Activated effector memory CD4-positive, alpha-beta T cell treated with anti-CD3 and anti-CD28 coated beads, Interleukin-2, amount 50 U/mL, for 16 hours (primary cell): ENCODE measurements at places on chromosomes 1 and 21.

GRCh38 chr21:44933918-44934260 is 5.9 kb upstream of the SLX9 start:
- no peak for DNase-seq

GRCh38 chr1:181801617-181802016 is 259.9 kb downstream of the ZNF648 start:
- DNase-seq, result no peak

DNA sequence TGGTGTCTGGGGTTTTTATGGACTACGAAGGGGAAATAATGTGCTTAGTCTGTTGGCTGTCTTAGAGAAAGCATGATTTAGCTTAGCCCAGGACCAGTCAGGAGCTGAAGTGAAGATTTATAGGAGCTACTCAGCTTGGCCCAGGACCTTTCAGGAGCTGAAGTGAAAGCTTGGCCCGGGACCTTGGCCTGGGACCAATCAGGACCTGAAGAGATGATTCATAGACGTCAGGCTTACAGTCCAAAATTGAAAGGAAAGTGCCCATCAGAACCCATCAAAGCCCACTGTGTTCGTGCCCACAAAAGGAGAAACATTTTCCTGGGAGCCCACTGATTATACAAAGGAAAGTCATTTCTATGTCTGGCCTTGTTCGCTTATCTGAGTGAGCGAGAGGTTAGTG is 35.6 kb downstream of the MSTO1 start:
- no peak for DNase-seq

DNA sequence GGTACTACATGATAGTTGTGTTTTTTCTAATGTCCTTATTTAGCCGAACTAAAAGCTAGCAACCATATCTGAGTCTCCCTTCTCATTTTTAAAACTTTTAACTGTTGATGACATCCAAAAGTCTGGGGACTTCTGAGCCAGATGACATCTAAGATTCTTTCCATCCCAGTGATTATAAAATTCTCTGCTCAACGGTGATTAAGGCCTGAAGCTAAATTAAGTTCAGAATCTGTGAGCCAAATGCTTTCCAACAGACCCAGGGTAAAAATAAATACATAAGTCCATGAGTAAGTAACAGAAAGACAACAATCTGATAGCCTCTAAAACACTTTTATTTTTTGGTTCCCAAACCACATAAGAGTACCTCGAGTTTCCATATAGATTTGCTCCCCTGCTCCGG is 13.1 kb upstream of the PTP4A2 start:
- DNase-seq, result no peak

DNA sequence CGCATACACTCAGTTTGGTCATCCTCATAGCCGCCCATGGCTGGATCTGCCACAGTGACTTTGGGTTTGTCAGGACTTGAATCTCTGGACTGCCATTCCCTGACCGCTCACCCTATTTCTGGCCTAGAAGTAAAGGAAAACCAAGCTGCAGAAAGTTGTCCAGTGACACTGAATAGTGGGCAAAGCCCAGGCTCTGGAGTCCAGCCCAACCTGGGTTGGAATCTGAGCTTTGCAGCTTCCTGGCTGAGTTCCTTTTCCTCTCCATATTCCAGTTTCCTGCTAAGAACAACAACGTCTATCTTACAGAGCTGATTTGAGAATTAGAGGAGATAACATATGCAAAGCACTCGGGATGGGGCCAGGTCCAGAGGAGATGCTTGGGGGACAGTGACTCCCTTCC is 15.6 kb upstream of the EIF4G3 start:
- DNase-seq, result no peak

DNA sequence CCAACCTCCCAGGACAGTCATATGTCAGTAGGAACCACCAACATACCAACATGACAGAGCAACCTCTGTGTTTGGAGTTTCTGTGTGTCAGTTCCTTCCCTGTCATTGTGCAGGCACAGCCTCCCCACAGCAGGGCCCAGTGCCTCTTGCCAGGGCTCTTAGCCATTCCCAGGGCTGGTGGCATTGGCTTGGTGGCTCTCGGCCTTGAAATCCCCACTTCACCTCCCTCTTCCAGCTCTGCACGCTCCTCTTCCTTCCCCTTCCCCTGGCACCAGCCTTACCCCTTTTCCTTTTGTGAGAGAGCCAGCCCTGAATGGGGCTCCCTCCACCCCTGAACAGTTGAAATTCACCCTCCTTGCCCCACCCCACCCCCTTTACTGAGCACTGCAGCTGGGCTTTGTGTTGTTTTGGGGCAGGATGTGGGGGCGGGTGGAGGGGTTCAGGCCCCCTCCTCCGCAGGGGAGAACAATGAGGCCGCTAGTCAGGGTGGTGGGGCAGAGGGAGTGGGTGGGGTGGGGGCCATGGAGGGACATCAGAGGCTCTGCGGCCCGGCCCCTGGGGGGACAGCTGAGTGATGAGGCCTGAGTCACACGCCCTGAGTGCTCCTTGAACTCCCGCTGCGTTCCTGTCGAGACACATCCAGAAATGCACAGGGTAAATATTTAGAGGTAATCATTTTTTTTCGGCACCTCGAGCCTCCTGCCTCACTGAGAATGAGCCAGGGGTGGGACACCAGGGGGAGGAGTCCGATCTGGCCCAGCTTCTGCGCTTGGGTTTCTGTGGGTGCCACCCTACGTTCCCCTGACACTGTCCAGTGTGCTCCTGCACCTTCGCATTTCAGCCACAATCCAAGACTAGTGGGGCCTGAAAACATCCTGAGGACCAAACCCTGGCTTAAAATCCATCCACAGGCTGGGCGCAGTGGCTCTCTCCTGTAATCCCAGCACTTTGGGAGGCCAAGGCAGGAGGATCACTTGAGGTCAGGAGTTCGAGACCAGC is 28.6 kb downstream of the LGR6 start:
- no peak for DNase-seq

DNA sequence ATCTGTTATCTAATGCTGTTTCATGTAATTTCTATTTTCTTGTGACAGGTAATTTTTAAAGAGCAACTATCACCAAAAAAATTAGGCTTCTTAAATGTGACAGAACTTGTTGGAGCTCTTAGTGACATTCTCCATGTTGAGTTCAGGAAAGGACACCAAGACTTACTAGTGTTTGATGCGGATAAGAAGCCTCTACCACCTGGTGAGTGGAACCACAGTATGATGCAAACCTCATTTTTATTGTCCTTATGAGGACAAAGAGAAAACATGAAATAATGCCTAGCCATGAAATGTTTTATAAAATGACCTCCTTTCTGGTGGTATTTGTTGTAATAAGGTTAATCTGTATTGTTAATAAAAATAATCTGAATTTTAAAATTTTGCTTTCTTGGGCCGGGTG is 39.1 kb downstream of the TDRD5 start:
- DNase-seq, result no peak

DNA sequence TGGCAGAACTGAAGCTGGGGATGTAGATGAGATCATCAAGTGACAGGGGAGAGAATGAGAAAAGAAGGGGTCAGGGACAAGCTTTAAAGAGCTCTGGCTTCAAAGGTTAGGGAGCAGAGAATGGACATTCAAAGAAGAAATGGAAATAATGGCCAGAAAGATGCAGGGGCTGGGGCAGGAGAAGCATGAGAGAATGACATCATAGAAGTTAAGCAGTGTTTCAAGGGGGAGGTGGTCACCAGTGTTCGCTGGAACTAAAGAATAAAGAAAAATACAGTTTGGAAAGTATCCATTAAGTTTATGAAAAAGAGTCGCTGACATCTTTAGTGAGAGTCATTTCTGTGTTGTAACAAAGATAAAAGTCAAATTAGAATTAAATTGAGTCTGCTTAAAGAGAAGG is 44.3 kb downstream of the TARBP1 start:
- DNase-seq, result no peak

DNA sequence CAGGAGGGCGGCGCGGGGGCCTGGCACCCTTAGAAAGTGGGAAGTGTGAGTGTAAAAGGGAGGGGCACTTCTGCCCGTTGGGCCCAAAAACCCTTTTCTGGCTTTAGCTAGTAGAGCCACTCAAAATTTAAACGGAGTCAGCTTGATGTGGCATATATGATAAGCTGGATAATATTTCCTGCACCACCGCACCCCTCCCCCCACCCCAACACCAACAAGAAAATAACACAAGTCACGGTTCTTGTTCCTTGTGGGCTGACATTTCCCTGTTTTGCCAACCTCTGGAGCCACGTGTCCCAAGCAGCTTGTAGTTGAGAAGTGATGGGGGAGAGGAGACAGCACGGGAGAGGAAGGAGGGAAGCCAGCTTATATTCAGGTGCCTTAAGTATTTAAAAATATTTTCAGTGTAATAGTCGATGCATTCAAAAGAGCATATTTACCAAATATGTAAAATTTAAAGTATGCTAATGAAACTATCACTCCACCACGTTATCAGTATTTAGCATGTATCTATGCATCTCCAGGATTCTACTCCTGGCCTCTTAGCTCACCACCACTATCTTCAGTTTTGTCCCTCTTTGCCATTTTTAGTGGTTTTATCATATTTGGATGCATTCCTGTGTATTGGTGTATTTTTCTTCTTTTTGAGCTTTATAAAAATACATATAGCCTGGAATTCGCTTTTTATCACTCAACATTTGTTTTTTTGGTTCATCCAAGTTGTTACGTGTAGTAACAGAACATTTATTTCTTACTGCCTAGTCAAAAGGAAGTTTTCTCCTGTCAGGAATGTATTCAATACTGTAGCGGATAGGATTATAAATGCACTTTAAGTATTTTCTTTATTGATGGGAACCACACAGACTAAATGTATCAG is 773 bp upstream of the DDX59 start:
- DNase-seq, result no peak

GRCh38 chr1:235881930-235882700 is 15.4 kb upstream of the LYST start:
- no peak for DNase-seq
